GOT3 (cell line): ENCODE measurements at places on chromosomes 5 and 9.

GRCh38 chr5:429453-430188 is 13.4 kb upstream of the EXOC3 start:
- DNase-seq, result no peak

GRCh38 chr9:114096041-114096511 is 3.0 kb downstream of the KIF12 start:
- DNase-seq, result no peak

GRCh38 chr9:128505414-128505765 is 871 bp downstream of the GLE1 start:
- no peak for DNase-seq

DNA sequence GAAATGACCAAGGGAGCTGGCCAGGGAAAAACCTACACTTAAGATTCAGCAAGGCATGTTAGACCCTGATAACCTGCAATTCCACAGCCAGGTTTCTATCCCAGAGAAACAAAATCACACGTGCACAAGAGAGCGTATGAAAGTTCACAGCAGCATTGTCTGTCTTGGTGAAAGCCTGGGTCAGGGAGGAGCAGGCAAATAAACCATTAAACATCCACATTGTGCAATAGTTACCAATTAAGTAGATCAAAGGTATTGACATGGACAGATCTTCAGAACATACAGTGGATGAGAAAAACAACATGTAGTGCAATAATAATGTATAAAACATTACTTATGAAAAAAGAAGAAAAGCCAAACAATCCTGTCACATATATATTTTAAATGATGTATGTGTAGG is 15.9 kb upstream of the GPX3 start:
- no peak for DNase-seq

DNA sequence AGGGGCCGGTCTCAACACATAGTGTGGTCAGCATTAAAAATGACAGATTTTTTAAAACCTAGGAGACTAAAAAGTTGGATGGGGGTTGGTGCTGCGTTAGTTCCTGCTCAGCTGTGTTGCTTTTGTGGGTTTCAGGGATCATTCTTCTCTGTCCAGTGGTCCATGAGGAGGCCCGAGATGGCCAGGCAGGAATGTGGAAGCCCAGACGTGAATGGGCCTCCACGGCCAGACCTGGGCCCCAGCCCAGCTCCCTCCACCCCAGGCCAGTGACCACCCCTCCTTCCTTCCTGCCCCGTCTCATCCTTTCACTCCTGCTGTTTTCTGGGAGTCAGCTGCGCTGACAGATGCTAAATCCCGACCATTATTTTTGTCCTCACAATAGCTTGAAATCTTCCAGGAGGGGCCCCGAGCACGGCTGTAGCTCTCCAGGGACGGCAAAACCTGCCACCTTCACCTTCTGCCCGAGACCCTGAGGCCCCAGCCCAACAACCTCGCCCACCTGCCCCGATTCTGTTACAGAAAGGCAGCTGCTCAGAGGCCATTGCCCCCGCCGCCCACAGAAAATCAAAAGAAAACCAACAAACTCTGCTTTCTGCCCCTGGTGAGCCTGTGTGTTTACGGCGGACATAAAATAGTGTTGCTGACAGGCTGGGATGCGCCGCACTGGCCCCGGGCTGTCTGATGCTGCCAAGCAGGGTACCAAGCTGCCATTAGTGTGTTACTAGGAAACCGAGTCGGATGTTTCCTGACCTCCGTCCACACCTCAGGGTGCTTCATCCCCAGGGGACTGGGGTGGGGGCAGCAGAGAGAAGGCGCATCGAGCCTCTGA is 83.7 kb upstream of the SARDH start:
- no peak for DNase-seq

- DNase-seq, result no peak
These were observed 107.4 kb downstream of the SNX18 start for GRCh38 chr5:54624805-54625568.

GRCh38 chr5:127840198-127840524 is 137.0 kb downstream of the CCDC192 start:
- DNase-seq, result no peak

- DNase-seq, result no peak
These were observed 30.9 kb downstream of the ANGPTL2 start for GRCh38 chr9:127091526-127091925.

DNA sequence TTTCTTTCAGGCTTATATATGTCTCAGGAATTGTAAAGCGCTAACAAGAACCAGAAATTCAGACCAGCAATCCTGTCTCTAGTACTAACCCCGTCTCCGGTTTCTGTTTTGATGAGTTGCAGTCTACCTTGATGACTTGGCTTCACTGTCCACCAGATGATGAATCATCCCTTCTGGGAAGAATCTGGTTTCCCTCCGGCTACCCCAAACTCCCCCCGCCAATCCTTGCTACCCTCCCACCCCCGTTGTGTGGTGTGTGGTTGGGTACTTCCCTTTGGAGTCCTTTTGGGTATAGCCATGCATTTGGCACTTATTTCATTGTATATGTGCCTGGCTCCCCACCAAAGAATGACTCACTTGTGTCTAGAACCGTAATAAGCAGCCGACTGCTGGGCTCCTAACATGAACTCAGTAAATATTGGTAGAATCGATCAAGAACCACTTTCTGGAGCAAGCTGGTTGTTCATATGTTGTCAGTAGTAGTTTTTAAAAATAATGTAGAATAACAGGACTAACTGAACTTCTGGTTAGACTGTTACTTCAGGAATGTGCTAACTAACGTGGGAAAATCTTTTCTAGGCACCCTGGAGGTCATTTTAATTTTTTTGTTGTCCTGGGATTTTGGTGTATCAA is 8.3 kb upstream of the TGFBI start:
- DNase-seq, result peak; percentile 44

DNA sequence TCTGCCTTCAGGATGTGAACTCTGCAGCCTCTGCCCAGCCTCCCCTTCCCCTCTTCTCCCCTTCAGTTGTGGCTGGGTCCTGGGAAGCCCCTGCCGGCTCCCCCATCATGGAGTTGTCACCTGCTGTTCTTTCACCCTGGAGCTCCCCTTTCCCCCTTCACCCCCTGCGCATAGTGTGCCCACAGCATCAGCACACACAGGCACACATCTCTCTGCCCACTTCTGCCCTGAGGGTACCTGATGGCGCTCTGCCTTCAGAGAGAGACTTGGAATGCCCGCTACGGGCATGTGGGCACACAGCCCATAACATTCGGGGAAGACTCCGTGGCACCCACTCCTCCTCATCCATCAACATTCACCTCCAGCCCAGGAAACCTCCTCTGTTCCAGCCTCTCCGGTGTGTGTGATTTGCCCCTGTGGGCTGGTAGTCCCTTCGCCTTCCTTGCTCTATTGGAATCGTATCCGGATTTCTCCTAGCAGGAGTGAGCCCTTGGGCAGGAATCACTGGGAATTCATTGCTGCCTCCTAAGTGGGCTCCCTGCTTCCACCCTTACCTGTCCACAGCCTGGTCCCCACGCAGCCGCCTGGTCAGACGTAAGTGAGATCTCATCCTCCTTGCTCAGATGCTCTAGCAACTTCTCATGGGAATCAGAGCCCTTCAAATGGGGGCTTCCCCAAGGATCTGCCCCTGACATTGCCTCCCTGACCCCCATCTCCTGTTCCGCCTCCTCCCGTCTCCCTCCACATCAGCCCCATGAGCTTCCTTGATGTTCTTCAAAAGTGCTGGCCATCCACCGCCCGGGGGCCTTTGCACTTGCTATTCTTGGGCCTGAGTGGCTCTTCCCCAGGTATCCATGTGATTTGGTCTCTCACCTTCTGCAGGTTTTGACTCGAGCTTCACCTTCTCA is 61.5 kb upstream of the CTSL start:
- no peak for DNase-seq

DNA sequence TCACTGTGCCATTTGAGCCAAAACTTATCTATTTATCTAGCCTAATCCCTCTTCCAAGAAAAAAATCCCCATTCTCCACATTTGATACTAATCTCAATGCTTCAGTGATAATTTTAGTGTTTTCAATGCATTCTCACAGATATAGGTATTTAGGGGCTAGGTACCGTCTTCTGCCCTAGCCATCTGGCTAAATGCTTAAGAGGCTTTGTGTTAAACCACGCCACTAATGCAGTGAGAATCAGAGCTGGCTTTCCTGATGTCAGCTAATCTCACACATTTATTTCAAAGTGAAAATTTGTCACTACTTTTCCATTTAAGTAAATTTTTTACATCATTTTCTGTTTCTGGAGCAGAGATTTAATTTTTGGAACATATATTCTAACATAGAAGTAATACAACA is 479.7 kb downstream of the MAN2A1 start:
- DNase-seq, result no peak

- no peak for DNase-seq
These were observed 39.8 kb downstream of the BARHL1 start for GRCh38 chr9:132622159-132622558.

GRCh38 chr5:133154274-133155075 is 102.7 kb downstream of the HSPA4 start:
- DNase-seq, result no peak

DNA sequence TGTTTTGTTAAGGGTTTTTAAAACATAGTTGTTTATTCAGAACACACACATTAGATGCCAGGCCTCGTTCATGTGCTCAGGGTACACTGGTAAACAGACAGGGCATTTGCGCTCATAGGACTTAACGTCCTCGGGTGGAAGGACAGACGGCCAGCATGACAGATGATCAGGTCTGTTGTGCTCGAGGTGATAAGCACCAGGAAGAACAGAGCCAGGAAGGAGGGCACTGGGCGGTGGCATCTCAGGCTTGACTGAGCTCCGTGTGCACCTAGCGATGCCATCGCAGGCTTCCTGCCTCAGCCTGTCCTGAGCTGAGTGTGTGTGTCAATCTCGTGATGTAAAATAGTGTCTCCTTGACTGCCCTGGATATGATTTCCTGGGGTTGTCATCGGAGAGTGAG is 96.5 kb downstream of the EHMT1 start:
- DNase-seq, result no peak

DNA sequence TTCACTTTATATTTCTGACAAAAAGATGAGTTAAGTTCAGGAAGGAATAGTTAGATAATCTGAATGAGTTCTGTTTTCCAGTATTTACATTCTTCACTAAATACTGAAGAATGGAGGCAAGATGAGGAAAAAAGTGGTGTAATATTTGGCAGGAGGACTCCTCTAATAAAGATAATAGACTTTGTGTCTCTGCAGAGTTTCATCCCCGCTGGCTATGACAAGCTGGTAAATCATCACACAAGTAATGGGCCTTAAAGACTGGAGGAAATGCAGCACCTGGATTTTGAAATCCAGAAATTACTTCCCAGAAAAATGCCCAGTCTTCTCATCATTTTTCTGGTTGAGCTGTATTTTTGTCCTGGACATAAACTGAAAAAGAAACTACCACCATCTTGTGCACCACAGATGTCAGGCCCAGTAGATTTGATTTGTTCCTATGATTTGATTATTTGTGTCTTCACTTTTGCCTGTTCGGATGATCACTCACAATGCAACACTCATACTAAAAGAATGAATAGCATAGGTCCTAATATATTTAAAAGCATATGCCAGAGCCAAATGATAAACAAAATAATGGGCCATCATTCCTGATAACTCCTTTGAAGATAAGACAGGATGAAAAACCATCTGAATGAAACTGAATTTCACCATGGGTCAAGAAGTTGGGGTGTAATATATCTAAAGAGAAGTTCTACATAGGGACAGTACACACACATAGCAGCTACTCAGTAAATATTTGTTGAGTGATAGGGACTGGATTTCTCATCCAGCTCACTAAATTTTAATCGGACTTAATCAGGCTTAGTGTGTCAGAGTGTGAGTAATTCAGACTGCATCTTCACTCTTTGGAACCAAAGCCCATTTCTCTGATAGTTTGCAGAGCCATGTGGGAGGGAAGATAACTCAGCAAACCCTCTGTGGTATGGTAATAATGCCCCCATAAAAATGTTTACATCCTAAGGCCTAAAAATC is 200.5 kb downstream of the HINT1 start:
- DNase-seq, result no peak

DNA sequence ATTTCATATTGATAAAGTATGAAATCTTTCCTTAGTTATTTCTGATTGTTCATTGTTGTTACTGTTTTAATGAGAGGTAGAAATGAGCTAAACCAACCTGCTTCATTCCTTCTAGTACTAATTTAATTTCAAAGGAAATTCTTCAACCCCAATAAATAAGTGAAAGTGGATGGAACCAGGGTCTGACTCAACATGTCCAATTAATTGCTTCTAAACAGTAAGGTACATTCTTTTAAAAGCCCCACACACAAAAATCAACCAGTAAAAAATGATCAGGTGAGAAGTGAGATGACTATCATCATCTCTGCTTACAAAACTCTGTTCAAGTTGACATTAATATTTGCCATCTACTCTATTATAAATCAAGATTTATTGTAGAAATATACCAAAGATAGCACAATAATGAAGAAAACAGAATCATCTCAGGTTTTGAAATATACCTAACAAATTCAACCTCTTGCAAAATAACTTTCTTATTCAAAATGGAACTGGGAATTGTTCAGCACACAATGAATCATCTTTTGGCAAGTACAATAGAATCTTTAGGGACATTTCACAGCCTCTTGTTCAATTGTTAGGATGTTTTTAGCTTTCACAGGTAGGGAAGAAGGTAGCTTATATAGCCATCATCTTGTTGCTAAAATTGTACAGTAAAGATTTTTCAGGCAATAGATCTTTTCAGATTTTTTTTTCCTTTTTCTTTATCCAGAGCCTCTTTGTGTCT is 114.5 kb downstream of the RPS23 start:
- DNase-seq, result no peak

- DNase-seq, result no peak
These were observed 787.1 kb upstream of the CTNND2 start for GRCh38 chr5:12691330-12691729.

DNA sequence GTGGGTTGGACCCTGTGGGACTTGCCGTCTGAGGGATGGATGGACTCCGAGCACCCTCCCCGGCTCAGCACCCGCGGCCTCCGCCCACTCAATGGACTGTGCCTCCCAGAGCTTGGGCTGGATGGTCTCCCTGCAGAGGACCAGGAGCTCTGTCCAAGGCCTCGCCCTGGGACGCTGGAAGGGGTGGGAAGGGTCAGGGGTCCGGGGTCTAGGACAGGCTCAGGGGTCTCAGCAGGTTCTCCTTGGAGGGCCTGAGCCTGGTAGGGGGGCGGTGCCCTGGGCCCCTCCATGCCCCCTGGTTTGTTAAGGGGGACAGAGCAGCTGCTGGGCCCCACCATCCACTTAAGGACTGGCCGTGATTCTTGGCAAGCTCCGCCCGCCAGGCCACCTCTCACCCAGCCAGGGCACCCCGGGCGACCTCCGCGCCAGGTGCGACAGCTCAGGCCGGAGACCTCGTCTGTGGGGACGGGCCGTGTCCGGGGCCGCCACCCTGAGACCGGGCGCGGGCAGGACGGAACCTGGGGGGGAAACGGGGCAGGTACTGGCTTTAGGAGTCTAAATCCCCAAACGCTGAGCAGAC is 29.2 kb downstream of the EXOC3 start:
- DNase-seq, result no peak

GRCh38 chr9:72441848-72442607 is 77.0 kb upstream of the ZFAND5 start:
- no peak for DNase-seq

DNA sequence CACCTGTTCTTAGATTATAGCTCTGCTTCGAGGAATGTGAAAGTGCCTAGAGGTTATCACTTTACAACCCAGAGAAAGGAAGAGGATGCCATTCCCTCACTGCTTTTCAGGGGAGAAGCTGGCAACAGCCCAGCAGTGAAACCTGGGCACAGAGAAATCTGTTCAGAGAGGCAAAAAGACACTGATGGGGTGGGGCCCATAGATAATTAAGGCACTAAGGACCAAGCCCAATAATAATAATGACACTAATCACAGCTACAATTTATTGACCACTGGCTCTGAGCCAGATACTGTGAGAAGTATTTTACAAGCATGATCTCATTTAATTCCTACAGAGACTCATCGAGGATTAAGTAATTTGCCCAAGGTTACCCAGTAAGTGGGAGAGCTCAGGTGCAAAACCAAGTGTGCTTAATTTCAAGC is 168.3 kb downstream of the PIK3R1 start:
- DNase-seq, result no peak

GRCh38 chr5:1101961-1102713 is 9.7 kb downstream of the SLC12A7 start:
- no peak for DNase-seq
